Right ventricle myocardium inferior (tissue), 1 donor: ENCODE measurements at places on chromosomes 5 and 9.

DNA sequence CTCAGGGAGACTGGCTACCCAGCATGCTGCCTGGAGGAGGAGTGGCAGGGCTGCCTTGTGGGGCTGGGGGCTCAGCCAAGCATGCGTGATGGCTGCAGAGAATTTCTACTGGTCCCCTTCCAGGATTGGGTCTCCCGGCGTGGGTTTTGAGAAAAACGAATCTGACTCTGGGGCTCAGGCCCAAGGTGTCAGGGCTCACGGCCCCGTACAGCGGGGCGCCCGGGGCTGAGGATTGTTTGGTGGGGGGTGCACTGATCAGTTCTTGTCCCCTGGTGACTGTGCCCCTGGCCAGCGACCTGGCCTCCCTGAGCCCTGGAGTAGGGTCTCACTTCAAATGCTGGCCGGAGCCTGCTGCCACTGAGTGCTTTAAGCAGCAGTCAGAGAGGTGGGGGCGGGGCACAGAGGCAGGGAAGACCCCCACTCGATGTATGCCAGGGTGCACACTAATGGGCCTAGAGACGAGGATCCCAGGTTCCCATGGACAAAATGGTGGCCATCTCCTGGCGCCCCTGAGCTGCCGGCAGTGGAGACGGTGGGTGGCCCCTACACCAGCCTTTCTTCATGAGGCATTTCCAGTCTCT lies 45.5 kb upstream of the RNU6ATAC start:
- peak; percentile 54 for DNase-seq

DNA sequence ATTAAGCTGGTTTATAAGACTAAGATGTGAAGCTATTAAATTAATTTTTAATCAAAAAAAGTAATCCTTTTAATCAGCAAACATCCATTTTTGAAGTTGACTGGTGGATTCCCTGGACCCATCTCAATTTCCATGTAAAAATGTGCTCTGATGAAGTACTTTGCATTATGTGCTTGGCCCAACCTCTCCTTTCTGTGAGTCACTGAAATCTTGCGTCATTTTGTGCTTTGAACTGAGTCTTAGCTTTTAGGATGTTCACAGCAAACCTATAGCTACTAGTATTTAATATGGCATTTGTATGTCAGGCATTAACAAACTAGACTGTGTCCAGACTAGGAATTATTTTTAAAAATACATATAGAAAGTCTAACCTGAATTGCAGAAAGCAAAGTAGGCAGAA lies 55.0 kb upstream of the CDH12 start:
- no peak for DNase-seq

- DNase-seq = no peak
These were observed 29.5 kb downstream of the RANBP3L start for GRCh38 chr5:36272136-36272690.

- DNase-seq = no peak
These were observed 112.0 kb downstream of the TMEM174 start for GRCh38 chr5:73284985-73285384.

- no peak for DNase-seq
These were observed 367.2 kb downstream of the OSTF1 start for GRCh38 chr9:75455444-75455921.

DNA sequence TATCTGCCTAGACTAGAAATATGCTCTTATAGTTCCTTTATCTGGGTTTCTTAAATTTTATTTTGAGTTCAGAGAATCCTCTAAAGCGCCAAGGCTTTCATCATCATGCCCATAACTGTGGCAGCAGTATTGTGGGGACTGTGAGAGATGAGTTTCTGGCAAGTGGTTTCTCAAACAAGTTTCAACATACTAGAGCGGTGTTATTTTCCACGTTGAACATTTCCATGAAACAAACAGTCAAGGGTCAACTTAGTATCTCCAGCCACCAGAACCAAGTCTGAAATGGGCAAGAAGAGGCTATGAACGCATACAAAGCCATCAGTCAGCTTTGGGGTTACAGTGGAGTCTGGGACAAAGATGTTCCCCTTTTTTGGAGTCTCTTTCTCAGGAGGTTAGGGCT lies 40.3 kb downstream of the SERINC5 start:
- no peak for DNase-seq

DNA sequence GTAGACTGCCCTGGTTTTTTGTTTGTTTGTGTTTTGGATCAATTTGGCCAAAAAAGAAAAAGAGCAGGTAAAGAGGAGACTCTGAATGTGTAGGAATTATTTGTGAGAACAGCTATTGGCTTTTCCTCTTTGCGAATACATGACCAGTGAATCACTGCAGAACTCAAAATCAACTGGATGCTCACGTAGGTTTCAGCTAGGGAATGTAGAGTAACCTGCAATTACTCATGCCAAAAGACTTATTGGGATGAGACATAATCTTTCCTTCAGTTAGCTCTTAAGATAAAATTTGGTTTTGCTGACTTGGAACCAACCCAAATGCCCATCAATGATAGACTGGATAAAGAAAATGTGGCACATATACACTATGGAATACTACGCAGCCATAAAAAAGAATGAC lies 348.0 kb downstream of the NPR3 start:
- no peak for DNase-seq

GRCh38 chr5:148020257-148020988 lies 43.4 kb upstream of the SPINK5 start:
- DNase-seq = no peak

GRCh38 chr9:70556771-70557170 lies 142.3 kb upstream of the KLF9 start:
- DNase-seq = no peak
